ENCODE measurements at places on chromosomes 3 and 15. TPM values are rescaled to one million over a fixed set of nuclear protein-coding genes. Genes with fewer than 3 reads are reported as not detected.

MCTP2 gene
- not detected for polyA plus RNA-seq

DPPA2 gene
- polyA plus RNA-seq: not detected

EBLN2 gene
- polyA plus RNA-seq: 1.4 TPM

CLRN1 gene
- polyA plus RNA-seq: not detected

COL8A1 gene
- not detected for polyA plus RNA-seq

THAP10 gene
- 5.4 TPM for polyA plus RNA-seq

ARGFX gene
- not detected for polyA plus RNA-seq

CCDC9B gene
- polyA plus RNA-seq: 28.7 TPM

DNA sequence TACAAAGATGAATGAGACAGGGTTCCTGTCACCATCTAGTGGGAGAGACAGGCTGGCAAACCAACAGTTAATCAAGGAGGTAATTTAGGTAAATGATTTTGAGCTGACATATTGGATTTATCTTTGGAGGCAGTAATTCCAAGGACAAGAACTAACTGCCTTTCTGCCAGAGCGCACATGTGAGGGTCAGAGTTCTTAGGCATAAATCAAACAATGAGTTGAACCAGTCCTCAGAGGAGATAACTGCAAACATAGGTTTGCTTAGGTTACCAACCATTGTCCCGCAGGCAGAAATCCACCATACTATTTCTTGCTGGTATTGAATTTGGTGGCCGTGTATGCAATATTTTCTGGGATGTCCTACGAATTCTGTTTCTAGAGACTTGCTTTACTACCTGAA is 14.2 kb upstream of the PPP1R2 start:
- no peak for DNase-seq

DNA sequence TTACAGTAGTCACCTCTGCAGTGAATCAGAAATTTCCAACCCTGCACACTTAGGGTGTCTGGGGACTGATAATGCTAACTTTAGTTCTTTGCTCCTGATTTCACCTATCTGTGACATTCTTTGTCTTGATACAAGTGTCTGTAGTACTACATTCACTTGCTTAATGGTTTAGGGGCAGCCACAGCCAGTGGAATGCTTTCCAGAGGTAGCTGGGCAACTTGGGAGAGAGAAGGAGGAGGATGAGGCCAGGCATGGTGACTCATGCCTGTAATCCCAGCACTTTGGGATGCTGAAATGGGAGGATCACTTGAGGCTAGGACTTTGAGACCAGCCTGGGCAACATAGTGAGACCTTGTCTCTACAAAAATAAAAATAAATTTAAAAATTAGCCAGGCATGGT is 8.5 kb downstream of the BAHD1 start:
- DNase-seq: no peak

GRCh38 chr15:80093854-80094418 is 34.5 kb downstream of the ZFAND6 start:
- DNase-seq: no peak

DNA sequence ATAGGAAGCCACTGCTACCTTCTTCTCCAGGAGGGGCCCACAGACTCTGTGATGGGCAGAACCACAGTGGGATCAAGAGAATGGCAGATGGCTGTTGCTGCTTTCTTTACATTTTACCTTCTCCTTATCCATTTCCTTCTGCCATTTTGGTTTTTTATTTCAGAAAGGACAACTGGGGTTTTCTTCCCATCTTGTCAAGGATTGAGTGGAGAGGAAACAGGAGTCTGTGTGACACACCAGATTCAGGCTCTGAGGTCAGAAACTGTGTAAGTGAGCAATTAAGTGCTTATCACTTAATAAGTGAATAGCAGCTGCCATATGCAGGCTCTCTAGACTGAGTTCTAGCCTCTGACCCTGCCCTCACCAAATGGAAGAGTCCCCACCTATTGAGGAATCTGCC is 47.3 kb downstream of the ITGB5 start:
- no peak for DNase-seq

DNA sequence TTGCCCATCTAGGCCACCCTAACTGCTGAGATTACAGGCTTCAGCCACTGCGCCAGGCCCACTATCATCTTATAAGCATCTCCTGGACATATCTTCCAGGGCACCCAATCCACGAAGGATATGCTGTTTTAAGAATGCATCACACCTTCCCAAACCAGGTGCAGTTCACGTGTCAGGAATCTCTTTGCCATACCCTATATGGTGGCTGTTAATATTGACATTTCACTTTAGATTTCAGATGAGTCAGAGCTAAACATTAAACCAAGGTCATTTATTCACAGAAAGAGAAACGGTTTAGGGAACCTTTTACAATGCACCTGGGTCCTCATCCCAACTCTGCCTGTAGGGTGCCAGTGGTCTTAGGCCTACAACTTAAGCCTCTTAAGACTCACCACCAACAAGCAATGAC is 85.7 kb downstream of the TBL1XR1 start:
- no peak for DNase-seq

- no peak for DNase-seq
These were observed 245.0 kb upstream of the ADAMTS9 start for GRCh38 chr3:64932666-64933342.

DNA sequence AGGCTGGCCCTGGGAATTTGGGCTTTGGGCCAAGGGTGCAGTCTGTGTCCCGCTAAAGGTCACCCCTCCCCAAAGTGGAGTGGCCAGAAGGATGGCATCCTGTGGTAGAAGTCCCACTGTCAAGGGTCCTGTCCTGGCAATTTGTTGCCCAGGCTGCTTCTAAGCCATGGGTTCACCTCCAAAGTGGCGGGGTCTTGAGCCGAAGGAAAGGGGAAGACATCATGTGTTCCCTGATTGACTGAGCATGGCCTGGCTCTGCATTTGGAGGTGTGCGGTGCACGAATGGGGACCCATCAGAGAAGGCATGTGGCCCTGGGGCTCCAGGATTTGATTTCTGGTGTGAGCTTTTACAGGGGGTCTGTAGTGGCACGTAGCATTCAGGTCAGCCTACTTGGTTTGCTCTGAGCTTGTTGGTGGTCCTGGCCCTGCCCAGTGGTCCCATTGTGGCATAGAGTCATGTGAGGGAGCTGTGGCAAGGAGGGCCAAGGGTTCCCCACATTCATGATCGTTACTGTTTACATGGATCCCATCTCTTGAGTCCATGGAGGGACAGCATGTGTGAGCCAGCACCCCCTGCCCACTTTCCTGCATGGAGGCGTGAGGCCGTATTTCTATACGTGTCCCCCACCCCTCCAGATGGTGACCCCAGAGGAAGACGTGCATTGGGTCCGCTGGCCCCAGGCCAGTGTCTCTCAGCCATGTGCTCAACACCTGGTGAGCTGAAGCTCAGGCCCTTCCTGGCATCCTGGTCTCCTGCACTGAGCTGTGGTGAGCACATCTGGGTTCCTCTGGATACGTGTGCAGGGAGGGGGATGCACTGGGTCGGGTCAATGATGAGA is 225.1 kb downstream of the SNRPN start:
- no peak for DNase-seq

DNA sequence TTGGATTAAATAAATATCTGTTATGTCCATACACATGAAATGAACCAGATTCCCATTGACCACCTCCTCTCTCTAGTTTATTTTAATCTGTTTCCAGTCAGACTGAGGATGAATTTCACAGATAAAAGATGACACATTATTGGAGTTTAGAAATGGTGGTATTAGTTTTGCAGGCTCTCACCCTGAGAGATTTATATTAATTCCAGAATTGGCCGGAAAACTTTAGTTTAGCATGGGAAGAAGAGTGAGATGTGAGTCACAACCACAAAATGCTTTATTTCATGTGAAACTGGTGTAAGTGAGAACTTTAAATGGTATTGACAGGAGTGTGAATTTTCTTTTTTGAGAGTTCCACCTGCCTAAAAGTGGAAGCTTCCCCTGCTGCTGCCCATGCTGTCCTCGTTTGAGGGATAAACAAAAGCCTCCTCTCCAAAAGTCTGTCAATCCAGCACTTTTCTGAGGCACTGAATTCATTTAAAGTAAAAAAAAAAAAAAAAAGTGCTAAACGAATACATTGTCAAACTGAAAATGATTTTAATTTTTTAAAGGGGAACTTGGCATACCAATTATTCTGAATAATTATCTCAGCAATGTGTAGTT is 65.1 kb upstream of the EPHA3 start:
- DNase-seq: no peak

- DNase-seq: no peak
These were observed 156.8 kb downstream of the ATP10A start for GRCh38 chr15:25706176-25706955.

DNA sequence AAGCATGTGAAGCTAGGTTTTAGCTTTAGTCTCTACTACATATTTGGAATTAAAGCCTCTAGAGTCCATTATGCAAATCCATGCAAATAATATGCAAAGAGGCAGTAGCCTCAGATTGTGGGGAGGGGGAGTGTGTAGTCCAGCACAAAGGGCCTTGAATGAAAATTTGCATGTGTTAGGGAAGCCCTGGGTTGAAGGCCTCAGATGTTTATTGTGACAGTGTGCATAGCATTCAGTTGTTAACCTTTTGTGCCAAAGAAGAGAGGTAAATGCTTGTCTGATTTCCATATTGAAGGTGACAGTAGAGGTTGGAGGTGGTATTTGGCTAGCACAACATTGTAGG is 24.5 kb upstream of the BFSP2 start:
- no peak for DNase-seq

DNA sequence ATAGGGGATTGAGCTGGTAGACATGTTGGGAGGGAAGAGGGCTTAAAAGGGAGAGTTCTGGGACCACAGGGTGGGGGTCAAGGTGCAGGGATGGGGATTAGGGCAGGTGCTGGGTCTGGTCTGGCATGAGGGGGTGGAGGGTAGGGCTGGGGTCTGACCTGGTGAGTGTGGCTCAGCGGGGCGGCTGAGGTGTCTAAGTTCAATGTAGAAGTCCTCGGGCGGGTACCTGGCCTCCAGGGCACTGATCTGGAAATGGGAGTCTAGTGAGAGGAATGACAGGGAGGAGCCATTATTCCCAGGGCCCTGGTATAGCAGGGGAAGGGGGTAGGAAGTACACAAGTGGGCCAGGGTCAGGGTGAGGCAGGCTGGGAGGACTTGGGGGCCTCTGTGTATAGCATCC is 39.6 kb downstream of the RAB11A start:
- no peak for DNase-seq

DNA sequence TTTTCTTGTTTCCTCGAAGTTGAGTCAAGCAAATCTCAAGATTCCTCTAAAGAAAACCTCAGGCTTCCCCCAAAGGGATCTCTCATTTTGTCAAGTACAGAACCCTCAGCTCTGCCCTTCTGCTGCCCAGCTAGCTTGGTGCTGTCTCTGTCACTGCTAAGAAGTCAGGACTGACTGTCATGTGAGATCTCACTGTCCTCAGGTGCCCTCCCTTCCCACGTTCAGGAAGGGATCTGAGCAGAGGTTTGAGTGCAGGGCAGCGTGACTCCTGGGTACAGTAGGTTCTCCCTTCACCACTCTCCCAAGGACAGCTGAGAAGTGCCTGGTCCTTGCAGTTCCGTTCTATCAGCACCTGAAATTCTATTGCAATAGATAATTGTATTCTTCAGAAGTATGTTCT is 229.7 kb downstream of the SLCO3A1 start:
- DNase-seq: no peak

DNA sequence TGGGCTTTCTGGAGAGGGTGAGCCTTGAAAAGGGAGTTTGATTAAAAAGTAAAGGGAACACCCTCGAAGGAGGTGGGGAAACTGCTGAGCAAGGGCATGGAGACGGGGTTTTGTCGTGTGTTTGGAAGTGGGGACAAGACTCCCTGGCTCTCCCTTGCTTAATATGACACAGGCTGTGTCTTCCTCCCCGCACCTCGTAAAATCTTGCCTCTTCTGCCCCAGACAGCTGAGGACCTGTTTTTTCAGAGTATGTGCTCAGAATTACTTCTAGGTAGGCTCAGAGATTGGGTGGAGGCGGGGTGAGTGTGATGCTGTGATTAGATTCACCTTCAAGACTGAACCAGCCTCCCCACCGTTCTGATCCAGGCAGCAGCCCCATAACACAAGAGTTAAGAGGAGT is 244.4 kb upstream of the TLE3 start:
- no peak for DNase-seq

GRCh38 chr15:28907338-28907960 is 21.7 kb downstream of the APBA2 start:
- DNase-seq: no peak

- no peak for DNase-seq
These were observed 776.1 kb upstream of the SEMA6D start for GRCh38 chr15:46941241-46941640.

- no peak for DNase-seq
These were observed 68.4 kb upstream of the NR2F2 start for GRCh38 chr15:96262097-96262496.

DNA sequence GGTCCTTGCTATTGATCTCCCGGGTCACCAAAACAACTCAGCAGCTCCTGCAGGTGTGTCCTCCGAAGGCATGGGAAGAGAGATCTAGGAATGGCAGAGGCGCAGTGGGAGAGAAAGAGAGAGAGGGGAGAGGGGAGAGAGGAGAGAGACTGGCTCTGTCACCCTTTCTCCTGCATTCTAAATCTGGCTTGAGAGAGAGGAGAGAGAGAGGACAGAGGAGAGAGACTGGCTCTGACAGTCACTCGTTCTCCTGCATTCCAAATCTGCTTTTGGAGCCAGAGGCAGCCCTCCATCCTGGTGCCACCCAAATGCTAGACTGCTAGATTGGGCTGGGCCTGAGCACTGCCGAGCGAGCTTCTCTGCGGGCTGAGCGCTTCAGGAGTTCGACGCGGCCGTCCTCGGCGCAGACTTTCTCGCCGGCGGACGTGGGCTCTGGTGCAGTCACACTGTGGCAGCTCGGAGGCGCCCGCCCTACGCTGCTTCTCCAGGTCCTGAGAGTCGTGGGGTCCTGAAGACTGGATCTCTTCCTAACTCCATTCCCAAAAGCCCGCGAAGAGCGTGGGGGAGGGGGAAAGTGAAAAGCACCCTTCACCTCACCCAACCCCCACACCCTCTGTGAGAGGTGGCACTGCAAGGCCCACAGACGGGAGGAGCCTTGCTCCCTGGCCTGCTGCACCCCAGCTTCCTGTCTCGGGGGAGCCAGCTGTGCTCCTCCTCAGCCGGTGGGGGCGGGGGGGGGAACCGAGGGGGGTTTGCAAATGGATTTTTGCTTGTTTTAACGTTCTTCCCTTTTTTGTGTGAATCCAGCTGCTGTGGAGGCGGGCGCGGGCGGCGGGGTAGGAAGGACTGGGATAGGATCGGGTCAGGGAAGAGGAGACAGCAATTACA is 222.3 kb downstream of the MEIS2 start:
- DNase-seq: no peak

DNA sequence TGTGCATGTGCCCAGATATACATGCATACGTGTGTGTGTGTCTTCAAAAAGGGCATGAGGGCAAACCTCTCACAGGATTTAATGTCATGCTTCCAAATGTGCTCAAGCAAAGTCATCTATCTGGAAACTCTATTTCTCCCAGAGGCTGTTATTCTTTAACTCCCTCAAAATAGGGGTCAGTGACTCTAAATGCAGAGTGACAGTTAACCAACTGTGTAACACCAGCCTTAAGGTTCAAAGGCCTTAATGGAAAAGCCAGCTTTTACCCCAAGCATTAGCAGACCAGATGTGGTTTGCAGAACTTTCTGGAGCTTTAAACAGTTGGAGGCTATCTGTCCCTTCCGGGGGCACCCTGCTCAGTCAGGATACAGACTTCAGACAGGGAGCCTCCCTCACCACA is 70.4 kb upstream of the SLC7A14 start:
- DNase-seq: no peak

GRCh38 chr15:50797926-50798325 is 32.4 kb upstream of the SPPL2A start:
- DNase-seq: no peak

All from A549 (cell line).